ENCODE measurements at places on chromosomes 11 and 22. TPM values are rescaled to one million over a fixed set of nuclear protein-coding genes. Genes with fewer than 3 reads are reported as not detected.

GRCh38 chr11:115552773-115553438 is 48.7 kb upstream of the CADM1 start:
- no peak for DNase-seq

- no peak for DNase-seq
Measured at GRCh38 chr11:118223992-118224391, 819 bp downstream of the JAML start.

- DNase-seq: no peak
Measured at GRCh38 chr22:35712672-35713071, 5.0 kb upstream of the APOL5 start.

GRCh38 chr22:45240810-45241631 is at the start of gene KIAA0930:
KIAA0930 (minus strand) TSS chr22:45240894; CDS start chr22:45240703, 191 bp downstream.
- DNase-seq: peak; percentile 80

DNA sequence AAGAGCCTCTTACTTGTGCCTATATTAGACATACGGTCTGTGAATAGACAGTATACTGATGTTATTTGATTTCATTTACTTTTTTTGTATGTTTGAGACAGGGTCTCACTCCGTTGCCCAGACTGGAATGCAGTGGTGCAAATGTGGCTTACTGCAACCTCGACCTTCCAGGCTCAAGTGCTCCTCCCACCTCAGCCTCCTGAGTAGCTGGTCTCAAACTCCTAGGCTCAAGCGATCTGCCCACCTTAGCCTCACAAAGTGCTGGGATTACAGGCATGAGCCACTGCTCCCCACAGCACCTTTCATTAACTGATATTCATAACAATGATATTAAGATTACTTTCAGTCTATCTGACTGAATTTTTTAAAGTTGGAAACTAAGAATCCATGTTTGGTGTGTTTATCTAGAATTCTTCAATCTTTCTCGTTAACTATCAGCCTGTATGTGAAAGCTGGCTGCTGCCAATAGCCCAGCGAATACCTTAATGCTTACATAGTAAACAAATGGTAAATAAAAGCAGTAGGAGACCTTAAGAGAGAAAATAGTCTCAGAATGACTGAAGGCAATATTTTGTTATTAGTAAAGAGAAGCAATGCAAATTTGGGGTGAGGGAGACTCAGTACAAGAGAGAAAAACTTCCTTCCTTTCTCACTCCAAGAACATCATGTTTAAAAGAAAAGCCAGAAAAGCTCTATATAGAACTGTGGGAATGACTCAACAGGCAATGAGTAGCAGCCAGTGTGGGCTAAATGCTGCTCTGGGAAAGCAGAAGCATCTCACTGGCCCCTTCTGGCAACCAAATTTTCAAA is 101.9 kb downstream of the MRTFA start:
- no peak for DNase-seq

VPREB1 gene
- total RNA-seq: not detected

- DNase-seq: no peak
Measured at GRCh38 chr11:31711137-31711536, 100.0 kb downstream of the PAX6 start.

SMTNL1 gene
- not detected for total RNA-seq

RAB3IL1 gene
- total RNA-seq: 10.9 TPM

- no peak for DNase-seq
Measured at GRCh38 chr22:41777749-41778425, 22.6 kb upstream of the CCDC134 start.

TNNT3 gene
- 7.1 TPM for total RNA-seq

DNA sequence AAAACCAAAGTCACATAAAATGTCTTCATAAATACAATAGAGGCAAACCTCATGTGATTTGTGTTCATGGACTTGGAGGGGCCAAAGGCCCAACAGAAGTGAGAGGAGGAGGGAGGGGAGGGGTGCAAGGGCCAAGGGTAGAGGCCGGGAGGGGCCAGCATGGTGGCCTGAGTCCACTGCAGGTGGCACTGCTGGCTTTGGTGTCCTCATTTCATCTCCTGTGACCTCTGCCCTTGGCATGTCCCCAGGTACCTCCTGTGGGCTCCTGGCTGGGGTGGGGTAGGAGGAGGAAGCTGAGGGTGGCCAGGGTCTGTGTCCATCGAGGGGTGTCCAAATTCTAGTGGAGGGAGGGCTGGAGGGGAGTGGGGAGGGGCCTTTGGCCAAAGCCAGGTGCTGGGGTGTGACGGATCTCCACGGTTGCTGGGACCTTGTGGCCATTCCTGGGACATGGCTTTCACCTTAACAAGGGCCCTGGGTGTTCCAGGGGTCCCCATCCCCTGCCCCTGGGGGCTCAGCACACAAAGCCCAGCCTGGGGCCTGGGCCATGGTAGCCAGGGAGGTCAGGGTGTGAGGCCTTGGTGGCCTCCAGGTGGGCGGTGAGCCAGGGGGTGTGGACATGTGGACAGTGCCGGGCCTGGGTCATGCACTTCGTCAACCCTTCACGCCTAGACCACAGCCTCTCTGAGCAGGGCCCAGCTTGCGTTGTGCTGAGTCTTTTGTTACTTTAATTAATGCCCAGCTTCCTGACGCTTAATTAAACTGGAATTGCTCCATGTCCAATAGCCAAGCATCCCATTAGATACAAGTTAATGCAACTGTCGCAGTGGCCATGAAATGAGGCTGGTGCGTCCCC is 20.7 kb upstream of the CCDC188 start:
- DNase-seq: no peak

DNA sequence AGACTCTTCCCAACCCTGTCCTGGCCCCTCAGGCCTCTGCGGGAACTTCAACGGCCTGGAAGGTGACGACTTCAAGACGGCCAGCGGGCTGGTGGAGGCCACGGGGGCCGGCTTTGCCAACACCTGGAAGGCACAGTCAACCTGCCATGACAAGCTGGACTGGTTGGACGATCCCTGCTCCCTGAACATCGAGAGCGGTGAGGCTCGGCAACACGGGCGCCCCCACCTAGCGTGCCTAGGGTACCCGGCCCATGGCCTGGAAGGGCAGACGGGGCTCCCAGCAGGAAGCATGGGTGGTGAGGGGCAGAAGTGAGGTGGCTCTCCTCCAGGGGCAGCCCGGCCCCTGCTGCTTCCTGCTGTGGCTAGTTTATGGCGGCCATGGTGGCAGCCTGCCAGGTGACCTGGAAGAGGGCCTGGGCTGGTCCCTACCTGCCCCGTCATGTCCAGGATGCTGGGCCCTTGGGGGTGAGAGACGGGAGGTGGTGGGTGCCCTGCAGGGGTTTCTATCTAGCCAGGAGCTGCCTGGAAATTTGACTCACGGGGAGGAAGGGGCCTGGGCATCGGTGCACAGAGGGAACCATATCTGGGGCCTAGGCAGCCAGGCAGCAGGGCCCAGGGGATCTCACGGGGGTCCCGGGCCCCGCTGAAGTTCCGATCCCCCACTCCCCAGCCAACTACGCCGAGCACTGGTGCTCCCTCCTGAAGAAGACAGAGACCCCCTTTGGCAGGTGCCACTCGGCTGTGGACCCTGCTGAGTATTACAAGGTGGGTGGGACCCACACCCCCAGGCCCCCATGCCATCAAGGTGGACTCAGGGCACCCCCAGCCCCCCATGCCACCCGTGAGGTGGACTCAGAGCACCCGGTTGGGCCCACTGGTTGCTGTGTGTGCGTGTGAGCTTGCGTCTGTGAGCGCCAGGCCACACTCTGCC is 9.2 kb downstream of the MUC2 start:
- DNase-seq: no peak

GRCh38 chr11:80816966-80817365 is 1376.1 kb upstream of the TENM4 start:
- no peak for DNase-seq

NXPE1 gene
- not detected for total RNA-seq

DNA sequence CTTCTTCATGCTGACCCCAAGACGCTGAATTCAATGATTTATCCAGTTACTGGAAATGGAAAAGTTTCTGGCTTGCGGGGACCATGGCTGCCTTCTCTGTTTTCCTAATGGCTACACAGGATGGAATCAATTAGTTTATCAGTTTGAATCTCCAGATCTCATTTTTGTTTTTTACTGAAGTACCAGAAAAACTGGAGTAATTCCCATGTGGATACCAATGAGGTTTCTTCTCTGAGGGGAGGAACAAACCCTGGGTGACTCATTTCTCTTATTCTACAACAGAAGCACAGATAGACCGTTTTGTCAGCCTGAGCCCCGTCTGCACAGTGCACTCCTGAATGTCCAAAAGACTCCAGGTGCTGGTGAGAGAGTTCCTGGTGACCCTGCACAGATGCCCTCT is 3.4 kb downstream of the ZNF195 start:
- DNase-seq: no peak

- DNase-seq: no peak
Measured at GRCh38 chr11:69799097-69799496, 20.1 kb downstream of the FGF3 start.

ALX4 gene
- total RNA-seq: not detected

RTN4RL2 gene
- 0.31 TPM for total RNA-seq

E2F8 gene
- total RNA-seq: 1.6 TPM

TSSK2 gene
- 0.25 TPM for total RNA-seq

GRCh38 chr11:33912405-33913361 is 20.8 kb upstream of the LMO2 start:
- peak; percentile 74 for DNase-seq

DNA sequence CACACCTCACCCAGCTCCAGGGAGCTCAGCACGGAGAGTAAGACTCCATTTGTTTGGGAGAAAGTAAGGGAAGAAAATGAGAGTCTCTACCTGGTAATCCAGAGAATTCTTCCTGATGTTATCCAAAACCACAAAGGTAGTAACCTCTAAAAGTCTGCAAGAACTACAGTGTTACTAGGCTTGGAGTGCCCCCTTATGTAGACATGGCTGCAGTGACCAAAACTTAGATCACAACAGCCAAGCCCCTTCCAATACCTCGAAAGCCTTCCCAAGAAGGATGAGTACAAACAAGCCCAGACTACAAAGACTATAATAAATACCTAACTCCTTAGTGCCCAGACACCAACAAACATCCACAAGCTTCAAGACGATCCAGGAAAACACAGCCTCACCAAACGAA is 4.9 kb downstream of the UBE2L6 start:
- DNase-seq: no peak

DNA sequence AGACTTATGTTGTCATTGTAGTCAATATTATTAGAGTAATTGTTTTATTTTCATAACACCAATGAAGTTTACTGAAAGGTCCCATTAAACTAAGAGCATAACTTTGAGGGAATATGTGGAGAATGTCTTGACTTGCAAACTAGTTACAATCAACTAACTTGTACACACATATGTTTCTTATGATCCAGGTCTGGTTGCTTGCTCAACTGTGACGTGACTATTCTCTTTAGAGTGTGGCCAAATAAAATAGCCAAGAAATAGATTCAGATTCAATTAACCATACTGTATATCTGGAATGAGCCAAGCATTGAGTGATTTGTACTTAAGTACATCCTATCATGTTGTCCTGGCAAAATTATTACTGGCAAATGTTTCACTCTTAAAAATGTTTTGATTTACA is 101.7 kb downstream of the METTL15 start:
- no peak for DNase-seq

DNA sequence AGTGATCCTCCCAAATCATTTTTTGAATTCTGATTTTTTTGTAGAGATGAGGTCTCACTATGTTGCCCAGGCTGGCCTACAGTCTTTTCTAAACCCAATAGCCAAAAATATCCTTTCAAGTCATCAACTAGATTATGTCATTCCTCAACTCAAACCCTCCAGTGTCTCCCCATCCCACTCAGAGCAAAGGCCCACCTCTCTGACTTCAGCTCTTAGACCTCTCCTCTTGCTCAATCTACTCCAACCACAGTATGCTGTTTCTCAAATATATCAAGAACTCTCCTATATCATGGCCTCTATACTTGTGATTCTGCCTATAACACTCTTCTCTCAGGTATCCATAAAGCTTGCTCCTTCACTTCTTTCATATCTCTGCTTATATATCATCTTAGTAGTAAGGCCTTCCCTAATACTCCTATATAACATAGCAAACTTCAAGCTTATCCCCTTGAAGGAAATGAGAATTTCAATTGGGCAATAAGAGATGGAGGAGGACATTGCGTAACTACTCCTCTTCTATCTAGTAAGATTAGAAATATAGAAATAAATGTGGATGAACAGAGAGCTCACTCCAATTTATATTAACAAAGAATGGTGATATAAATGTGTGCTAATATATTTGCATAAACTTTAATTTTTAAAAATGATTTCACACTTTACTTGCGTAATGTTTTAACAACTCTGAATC is 24.5 kb downstream of the DLG2 start:
- DNase-seq: no peak
